ENCODE measurements at places on chromosomes 6 and 20.

- DNase-seq = no peak
Measured at GRCh38 chr6:129747588-129748112, 37.7 kb upstream of the ARHGAP18 start.

DNA sequence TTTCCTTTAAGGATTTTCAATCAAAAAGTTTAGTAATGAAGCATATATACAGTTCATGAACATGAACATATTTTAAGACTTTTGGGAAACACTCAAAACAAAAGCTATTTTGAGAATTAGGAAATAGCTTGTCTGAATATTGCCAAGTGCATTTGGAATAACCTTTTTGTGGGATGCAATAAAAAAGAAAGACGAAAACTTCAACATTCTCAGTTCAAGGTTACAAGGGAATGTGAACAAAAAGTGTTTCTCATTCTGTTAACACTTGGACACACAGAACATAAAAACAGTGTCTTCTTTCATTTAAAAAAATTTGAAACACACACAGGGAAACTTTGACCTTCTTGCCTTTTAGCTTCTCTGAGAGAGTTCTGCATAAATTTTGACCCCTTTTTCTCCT is 72.7 kb upstream of the TCF21 start:
- DNase-seq = no peak

- no peak for DNase-seq
Measured at GRCh38 chr6:164128101-164128500, 713.6 kb downstream of the QKI start.

DNA sequence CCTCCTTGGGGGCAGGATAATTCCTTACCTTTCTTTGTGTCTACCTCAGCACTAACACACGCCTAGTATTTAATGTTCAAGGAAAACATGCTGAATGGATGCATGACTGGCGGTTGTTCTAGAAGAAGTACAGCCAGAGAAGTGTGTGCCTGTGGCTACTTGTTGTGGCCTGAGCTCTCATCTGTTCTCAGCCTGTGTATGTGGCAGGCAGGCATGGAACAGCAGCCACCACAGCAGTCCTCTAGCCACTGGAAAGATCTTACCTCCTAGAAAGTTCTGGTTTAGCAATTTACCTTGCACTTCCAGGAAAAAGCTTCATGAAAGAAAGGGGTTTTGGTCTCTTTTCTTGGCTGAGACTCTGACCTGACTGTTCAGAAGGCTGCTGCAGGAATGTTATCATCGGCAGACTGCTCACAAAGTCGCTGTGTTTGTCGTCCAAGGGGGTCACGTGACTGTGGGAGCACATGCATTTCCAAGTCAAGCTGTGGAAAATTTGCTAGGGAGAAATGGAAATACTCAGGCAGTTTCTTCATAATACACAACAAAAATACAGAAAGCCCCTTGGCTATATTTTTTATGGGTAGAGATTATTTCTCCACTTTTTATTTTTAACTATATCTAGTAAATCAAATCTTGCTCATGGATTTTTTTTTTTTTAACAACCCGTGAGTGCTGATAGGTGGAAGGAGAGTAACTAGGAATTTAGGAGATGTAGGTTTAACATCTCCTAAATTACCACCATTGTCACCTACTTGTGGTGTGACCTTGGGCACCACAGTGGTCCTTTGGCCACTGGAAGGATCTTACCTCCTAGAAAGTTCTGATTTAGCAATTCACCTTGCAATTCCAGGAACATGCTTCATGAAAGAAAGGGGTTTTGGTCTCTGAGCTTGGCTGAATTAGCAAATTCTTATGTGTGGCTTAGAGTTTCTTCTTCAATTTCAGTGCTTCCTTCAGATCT is 110.8 kb upstream of the GPR6 start:
- DNase-seq = no peak

DNA sequence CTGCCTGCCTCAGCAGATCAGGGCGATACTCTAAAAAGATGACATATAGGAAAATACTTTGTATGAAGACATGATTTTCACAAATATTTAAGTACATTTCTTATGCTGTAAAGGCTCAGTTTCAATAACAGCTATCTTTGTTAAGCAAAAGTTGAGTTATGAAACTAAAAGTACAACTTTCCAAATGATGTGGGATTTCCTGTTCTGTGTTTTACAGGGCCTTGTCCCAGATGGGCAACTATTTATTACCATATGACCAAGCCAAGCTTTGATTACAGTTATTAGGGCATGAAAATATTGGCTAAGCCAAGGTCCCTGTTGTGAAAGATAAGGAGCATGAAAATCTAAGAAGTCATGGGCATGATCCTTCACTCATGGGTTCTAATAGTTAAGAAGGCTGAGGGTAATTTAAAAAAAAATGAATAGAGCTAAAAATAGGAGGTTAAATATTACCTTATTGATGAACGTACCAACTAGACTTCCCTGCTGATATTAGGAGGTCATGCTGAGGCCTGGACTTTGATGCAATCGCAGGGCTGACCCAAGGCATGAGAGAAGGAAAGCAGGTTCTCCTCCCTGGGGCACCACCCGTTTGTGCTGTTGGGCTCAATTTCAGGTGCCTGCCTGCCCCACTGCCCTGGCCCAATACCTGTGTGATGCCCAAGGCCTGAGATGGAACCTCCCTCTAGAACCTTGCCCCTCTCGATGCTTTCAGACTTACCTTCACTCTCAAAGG is 294.4 kb upstream of the PRDM1 start:
- DNase-seq = no peak
